ENCODE measurements at places on chromosomes 4 and X.

GRCh38 chr4:83201761-83202160 is 82.8 kb downstream of the COQ2 start:
- no peak for DNase-seq

DNA sequence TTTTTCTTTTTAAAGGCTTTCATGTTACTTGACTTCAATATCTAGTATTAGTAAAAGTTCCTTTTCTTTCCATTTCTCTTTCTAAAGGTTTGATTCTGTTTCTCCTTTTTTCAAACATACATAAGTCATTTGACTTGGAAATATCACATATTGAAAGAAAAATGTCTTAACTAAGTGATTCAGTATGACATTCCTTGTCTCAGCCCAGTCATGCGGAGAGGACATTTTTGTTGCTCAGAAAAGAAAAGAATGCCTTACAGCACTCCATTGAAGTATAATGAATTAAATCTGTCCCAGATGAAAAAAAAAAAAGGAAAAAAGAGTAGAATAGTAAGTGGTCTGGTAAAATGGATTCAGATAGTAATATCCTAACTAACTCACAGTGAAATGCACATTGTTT is 466.1 kb downstream of the ADGRL3 start:
- DNase-seq = no peak

DNA sequence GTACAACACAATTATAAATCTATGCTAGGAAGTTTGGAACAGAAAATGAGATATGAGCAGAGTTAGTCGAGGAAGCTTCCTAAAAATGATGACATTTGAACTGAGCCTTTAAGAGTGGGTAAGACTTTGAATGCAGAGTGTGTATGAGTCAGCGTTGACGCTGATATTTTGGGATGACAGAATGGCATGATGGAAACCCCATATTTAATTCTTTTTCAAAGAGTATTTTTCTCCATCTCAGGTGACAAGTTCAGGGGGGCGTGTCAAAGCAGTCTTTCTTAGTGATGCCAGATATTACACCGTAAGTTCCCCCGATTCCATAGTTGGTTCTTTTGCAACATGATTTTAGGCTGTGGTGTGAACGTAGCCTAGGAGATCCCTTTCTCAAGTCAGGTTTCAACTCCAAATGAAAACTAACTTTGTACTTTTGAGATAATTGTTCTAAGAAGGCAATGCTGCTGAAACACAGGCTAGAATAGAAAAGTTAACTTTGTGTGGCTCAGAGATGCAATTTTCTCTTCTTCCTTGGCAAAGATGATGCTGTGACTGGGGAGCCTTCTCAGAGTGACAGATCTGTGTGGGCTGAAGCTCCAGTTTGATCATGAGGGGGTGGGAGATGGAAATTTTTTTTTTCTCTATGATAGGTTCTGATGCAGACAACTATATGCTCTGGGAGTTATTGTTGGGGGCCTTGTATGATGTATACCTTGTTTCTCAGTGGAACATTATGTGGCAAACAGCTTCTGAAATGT is 59.2 kb downstream of the GLUD2 start:
- no peak for DNase-seq

GRCh38 chrX:44240036-44240435 is 103.4 kb downstream of the EFHC2 start:
- DNase-seq = no peak

DNA sequence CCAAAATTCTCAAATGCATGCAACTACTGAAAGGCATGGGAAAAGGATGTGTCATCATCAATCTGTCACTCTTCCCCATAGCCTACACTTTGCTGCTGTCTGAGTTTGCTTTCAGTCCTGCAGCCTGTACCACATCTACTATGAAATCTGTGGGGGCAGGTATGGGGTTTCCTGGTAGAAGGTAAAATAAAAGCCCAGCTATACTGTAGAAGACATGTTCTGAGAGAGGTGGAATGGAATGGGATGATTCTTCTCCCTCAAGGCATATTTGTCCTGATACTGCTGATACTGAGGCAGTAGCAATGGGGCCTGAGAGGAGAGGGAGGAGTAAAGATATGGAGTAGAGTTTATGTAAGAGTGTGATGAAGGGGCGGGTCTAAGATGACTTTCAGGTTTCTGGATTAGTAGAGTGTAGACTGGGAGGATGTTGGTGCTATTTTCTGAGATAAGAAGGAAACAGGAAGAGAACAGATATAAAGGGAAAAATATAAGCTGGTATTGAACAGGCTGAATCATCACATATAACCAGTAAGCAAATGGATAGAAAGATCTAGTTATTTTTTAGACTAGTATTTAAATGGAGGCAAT is 38.7 kb upstream of the GYPA start:
- DNase-seq = no peak

GRCh38 chr4:38385093-38386004 is 278.6 kb upstream of the KLF3 start:
- no peak for DNase-seq

GRCh38 chr4:93617606-93618005 is 210.9 kb upstream of the ATOH1 start:
- DNase-seq = no peak

DNA sequence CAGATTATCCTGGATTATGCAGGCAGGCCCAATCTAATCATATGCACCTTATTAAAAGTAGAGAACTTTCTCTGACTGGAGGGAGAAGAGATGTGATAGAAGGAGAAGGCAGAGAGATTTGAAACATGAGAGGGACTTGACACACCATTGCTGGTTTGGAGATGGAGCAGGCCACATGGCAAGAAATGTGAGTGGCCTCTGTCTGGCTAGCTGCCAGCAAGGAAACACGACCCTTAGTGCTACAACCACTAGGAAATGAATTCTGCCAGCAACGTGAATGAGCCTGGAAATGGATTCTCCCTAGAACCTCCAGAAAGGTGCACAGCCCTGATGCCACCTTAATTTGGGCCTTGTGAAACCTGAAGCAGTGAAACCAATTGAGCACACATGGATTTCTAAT is 79.5 kb upstream of the MBNL3 start:
- no peak for DNase-seq

DNA sequence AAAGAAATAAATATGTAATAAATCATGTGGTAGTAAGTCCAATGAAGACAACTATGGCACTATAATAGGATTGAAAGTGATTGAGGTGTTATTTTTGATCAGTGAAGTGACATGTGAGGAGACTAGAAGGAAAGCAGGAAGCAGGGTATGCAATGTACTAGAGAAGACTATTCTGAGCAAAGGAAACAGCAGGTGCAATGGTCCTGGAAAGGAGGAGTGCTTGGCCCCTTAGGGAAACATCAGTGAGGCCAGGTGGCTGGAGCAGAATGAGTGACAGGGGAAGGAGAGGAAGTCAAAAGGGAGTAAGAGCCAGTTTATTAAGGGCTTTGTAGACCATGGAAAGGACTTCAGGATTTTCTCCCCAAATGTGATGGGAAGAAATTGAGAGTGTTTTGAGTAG is 207.6 kb upstream of the HCCS start:
- no peak for DNase-seq

DNA sequence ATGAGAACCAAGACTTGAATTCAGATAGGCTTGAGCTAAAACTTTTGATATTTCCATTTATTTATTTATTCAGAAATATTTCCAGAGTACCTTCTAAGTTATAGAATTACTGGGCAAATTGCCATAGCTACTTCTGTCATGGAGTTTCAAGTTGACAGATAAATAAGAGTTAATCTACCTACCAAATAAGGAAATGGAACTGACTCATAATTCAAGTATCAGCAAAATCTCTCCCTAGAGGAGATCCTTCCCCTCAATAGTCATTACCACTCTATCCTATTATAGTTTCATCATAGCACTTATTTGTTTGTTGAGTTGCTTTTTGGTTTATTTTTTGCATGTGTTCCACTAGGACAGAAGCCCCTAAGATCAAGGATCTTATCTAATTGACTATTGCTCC is 48.8 kb upstream of the CCSER1 start:
- no peak for DNase-seq

DNA sequence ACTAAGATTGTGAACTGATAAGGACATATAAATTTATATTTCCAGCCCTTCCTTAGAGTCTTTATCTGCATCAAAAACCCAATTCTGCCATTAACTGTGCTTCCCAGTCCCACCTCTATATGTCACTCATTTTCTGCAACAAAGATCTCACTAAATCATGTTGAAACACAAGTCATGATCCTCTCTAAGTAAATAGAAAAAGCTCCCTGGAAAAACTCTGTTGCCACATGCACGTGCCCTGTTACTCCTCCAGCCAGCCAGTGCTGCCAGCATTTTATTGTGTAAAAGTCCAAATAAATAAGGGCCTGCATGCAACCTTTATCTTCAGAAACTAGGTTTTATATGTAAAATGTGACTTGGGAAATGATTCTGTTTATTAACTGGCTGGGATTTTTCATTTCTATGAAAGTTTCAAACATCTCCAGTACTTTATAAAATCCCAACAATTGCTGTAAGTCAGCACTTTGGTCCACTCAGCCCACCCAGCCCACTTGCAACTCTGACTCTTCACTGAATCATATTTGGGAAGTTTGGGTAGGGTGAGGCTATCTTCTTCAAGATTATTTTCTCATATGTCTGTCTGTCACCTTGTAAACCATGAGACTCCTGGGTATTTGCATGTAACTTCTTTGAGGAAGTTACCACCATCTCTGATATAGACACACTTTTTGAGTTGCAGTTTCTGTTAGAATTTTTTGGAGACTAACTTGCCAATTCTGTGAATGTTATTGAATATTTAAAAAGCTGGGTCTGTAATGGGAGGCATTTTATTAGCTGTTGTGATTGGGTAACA is 40.0 kb upstream of the SMARCA5 start:
- no peak for DNase-seq
